ENCODE measurements at places on chromosomes 4 and X. TPM values are rescaled to one million over a fixed set of nuclear protein-coding genes. Genes with fewer than 3 reads are reported as not detected.

Gene CT45A2
- not detected for polyA plus RNA-seq

Gene NR0B1
- not detected for polyA plus RNA-seq

Gene PROM1
- polyA plus RNA-seq: 0.37 TPM

Gene SPANXD
- not detected for polyA plus RNA-seq

Gene PGAM4
- not detected for polyA plus RNA-seq

Gene TCP11X2
- polyA plus RNA-seq: not detected

Gene ANKRD50
- 3.3 TPM for polyA plus RNA-seq

Gene CSAG2
- polyA plus RNA-seq: not detected

Gene USP17L22
- polyA plus RNA-seq: not detected

Gene DKK2
- 0.08 TPM for polyA plus RNA-seq

Gene FAM184B
- 0.14 TPM for polyA plus RNA-seq

Gene UGT2B15
- polyA plus RNA-seq: not detected

Gene SLC38A5
- 16.3 TPM for polyA plus RNA-seq

Gene NDUFC1
- 102 TPM for polyA plus RNA-seq

Gene MSX1
- 0.37 TPM for polyA plus RNA-seq

Gene GYG2
- polyA plus RNA-seq: 0.16 TPM

Gene H2BW2
- not detected for polyA plus RNA-seq

Gene ZNF157
- polyA plus RNA-seq: 0.10 TPM

Gene OTC
- 0.12 TPM for polyA plus RNA-seq

Gene MAB21L2
- polyA plus RNA-seq: 0.49 TPM

Gene F9
- polyA plus RNA-seq: not detected

Gene KIT
- polyA plus RNA-seq: 0.49 TPM

Gene KCND1
- 0.41 TPM for polyA plus RNA-seq

Gene PDCL2
- 1.2 TPM for polyA plus RNA-seq

Gene WAS
- polyA plus RNA-seq: 1.7 TPM

Gene CACNA1F
- 0.24 TPM for polyA plus RNA-seq

Gene USP38
- polyA plus RNA-seq: 5.3 TPM

Gene AKAP14
- polyA plus RNA-seq: not detected

Gene GABRQ
- 0.28 TPM for polyA plus RNA-seq

Gene ASB12
- 0.24 TPM for polyA plus RNA-seq

Gene SMIM31
- not detected for polyA plus RNA-seq

Gene SYNPO2
- polyA plus RNA-seq: 22.0 TPM

Gene VSIG1
- 0.47 TPM for polyA plus RNA-seq

Gene TRPC5OS
- not detected for polyA plus RNA-seq

Gene C4orf36
- 1.0 TPM for polyA plus RNA-seq

Gene GPR50
- 0.09 TPM for polyA plus RNA-seq

Gene FRMPD4
- polyA plus RNA-seq: under 0.01 TPM

Gene DOK7
- 0.11 TPM for polyA plus RNA-seq

Gene DSPP
- polyA plus RNA-seq: not detected

Gene PF4V1
- polyA plus RNA-seq: not detected

Gene DGKK
- polyA plus RNA-seq: not detected

Gene USP17L12
- polyA plus RNA-seq: not detected

Gene SLITRK4
- polyA plus RNA-seq: 0.02 TPM

Gene BRS3
- not detected for polyA plus RNA-seq

Gene FAM9B
- not detected for polyA plus RNA-seq

Gene IQCM
- polyA plus RNA-seq: not detected

Gene HTN1
- polyA plus RNA-seq: not detected

Gene PPP1R2C
- polyA plus RNA-seq: not detected

Gene P2RY4
- not detected for polyA plus RNA-seq

Gene UGT2B11
- polyA plus RNA-seq: not detected

Gene RGN
- 1.1 TPM for polyA plus RNA-seq

Gene CMC4
- 10.1 TPM for polyA plus RNA-seq

Gene GLUD2
- 0.06 TPM for polyA plus RNA-seq

Gene SPIN4
- polyA plus RNA-seq: 4.1 TPM

Gene DMRTC1B
- 0.11 TPM for polyA plus RNA-seq

Gene CBR4
- polyA plus RNA-seq: 7.7 TPM

Gene RNF212
- 1.2 TPM for polyA plus RNA-seq

Gene CNKSR2
- 0.07 TPM for polyA plus RNA-seq

Gene NDUFB11
- polyA plus RNA-seq: 72.2 TPM
